NCI-H2171 treated with DMSO at 0.1 percent for 48 hours (cell line): ENCODE measurements at places on chromosomes 3 and 15.

DNA sequence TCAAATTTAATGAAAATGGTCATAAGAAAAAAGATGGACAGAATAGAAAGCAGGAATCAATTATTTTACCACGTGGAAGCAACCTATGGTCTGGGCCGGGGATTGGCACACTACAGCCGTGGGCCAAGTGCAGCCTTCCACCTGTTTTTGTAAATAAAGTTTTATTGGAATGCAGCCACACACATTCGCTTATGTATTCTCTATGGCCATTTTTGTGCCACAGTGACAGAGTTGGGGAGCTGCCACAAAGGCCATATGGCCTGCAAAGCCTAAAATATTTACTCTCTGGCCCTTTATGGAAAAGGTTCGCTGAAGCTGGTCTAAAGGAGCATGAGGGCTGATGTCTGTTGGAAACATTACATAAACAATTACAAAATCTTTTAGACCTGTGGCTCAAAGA lies 144.8 kb downstream of the TMCO5A start:
- DNase-seq = no peak

DNA sequence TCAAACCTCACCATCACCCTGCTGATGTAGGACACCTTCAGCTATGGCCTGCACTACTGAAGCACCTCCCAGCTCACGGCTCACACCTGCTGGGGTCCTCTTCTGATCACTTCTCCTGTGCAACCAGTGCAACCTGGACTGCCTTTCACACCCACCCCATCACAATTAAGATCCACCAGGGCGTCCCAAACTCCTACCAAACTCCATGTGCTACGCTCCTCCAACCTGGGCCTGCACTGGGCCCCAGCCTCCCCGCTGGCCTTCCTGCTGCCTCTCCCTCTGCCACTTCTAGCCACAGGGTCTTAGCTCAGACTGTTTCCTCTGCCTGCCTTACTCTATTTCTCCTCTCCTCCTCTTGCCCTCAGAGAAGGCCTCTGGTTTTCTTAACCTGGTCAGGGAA lies 12.8 kb downstream of the MESD start:
- DNase-seq = no peak

DNA sequence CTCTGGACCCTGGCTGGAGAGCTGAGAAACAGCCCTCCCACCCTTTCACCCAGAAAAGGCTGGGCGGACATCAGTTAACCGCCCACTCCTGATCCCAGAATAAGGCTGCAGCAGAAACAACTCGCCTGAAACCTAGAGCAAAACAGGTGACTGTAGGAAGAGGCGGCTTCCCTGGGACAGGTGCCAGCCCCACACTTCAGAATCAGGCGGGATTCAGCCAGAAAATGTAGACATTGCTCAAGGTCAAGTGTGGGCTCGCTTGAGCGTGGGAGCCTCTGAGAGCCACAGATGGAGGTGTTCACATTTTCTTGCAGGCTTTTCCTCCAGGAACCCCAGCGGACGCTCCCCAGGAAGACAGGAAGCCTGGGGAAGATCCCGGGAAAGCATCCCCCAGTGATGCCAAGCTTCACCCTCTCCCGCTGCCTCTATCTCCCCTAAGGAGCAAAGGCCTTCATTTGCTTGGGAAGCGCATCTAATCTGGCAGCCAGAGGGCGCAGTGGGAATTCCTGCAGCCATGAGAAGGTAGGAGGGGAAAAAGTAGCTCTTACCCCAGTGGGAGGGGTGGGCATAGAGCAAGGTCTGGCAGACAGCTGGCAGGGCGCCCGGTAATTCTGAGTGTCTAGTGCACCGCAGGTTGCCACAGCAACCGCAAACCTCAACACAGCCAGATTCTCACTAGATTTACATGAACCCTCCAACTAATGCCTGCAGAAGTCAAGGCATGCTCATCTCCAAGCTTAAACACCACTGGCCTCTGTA lies 77.7 kb downstream of the OCA2 start:
- peak; percentile 99 for DNase-seq

- DNase-seq = peak; percentile 82
Measured at GRCh38 chr15:82571722-82572222, 31.5 kb upstream of the RPS17 start.

- no peak for DNase-seq
Measured at GRCh38 chr3:195201295-195201694, 69.7 kb downstream of the XXYLT1 start.

GRCh38 chr3:179666436-179667035 lies 13.7 kb downstream of the USP13 start:
- peak; percentile 93 for DNase-seq

DNA sequence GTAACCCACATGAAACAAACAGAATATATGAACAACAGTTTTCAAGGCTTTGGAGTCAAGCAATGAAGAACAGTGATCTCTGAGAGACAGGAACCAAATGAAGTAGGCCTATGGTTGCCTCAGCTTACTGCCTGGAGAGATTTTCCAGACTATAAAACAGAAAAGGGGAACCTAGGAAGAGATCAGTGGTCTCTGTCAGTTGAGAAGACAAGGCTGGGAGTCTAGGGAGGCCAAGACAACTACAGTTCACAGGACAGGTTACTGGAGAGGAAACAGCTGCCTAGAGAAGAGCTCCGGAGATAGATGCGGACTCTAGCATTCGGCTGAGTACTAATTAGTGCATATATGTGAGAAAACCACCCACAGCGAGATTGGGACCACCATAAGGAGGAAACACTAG lies 87.7 kb downstream of the PLCH1 start:
- DNase-seq = no peak

DNA sequence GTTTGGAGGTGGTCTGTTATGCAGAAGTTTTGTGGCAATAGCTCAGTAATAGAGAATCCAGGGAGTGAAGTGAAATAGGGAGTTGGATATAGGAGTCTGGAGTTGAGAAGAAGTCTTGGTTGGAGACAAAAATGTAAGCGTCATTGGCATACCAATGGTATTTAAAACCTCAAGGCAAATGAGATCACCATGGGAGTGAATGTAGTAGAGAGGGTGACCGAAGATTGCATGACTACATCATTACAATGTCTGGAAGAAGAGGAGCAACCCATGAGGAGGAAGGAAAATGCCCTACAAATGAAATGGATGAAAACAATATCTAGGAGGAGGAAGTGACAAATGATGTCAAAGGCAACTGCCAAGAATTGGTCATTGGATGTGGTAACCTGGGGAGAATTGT lies 54.4 kb downstream of the CNTN4 start:
- no peak for DNase-seq

DNA sequence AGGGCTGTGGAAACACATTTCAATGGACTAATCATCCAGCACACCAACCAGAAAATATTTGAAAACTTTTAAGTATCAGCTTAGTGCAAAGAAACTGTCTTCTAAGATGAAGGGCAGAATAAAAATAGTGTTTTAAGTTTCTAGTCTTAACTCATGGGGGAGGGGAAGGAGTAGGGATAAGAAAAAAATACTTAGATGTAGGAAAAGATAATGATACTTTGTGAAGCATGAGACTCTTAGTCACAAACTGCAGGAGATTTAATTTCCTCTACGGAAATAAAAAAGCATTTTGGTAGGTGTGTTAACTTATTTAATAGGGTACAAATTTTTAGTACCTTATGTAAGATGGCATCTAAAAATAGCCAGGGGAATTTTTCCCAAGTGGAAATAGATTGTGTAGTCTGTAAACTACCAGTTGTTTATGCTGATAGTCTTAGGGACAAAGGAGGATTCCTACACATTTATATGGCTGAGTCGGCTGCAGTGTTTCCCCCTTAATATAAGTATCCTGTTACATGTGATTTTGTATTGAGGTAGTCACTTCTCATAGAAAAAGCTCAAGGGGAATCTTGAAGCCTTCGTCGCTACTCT lies 78.2 kb upstream of the GBE1 start:
- DNase-seq = no peak

DNA sequence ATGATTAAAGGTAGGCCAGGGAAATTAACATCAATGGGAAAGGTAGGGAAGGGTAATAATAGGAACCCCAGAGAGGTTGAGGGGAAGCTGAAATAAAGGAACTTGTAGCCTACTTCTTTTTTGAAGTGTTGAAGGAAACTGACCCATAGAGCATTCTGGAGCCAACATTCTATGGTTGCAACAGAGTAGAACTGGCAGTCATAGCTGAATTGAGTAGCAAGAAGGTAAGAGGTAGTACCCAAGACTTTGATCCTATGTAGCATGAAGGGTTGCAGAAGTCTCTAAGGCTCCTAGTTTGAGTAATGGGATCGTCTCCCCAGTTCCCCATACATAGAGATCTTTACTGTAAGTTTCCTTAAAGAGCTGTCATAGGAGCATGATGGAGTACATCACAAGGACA lies 7.4 kb upstream of the ZNF774 start:
- no peak for DNase-seq

GRCh38 chr3:4980229-4981203 lies 1.3 kb downstream of the BHLHE40 start:
- DNase-seq = peak; percentile 22

DNA sequence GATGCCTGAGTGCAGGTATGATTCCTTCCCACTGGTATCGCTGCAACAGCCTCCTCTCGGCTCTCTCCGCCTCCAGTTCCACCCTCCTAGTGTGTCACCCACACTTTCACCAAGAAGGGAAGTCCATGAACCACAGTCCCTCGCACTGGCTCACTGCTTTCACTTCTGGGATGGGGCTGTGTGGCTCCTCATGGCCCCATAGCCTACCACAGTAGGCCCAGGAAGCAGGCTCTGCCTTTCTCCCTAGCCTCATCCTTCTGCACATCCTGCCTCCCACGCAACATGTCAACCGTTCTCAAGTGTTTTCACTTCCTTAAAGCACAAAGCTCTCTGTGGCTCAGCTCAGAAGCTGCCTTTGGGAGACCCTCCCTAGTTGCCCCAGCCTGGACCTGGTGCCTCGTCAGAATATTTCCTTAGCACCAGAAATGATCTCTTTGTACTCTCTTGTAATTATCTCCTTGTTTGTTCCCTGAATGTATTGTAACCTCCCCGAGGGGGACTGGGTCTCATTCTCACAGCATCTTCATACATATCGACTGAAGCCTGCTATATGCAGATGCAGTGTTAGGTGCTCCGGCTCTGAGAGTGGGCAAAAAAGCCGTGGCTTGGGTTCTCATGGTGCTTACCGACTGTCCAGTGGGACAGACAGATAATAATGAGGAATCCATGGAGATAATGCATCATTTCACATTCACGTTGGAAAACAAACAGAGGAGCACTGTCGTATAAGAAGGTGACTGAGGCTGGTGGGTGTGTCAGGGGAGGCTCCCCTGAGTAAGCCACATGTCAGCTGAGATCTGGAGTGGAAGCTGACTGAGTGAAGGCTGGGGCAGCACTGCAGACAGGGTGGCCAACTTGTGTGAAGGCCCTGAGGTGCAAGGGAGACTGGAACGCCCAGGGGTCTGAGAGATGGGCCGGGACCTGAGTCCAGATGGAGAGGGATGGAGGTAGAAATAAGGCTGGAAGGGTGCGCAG lies 107.1 kb downstream of the DGKG start:
- no peak for DNase-seq

DNA sequence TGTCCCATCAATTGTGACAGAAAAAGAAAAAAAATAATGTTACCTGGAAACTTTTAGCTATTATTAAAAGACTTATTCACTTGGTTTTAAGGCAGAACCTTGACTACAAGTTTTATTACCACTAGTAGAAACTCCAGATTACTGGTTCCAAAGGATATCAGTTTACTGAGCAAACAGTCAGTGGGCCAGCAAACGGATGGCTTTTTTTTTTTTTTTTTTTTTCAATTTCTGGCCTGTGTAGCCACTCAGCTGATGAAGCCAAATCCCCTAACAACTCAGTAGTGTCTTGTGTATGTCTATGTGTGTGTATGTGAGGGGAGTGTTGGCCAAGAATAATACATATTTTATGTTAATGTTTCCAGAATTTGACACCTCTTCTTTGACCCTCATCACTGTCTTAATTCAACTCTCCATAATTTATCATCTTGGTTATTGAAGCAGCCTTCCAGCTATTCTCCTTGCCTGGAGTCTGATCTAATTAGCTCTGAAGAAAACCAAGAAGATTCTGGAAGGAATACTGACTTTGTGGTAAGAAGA lies 724.9 kb downstream of the NSUN3 start:
- DNase-seq = no peak

- DNase-seq = no peak
Measured at GRCh38 chr3:107217172-107217571, 160.1 kb upstream of the CCDC54 start.

DNA sequence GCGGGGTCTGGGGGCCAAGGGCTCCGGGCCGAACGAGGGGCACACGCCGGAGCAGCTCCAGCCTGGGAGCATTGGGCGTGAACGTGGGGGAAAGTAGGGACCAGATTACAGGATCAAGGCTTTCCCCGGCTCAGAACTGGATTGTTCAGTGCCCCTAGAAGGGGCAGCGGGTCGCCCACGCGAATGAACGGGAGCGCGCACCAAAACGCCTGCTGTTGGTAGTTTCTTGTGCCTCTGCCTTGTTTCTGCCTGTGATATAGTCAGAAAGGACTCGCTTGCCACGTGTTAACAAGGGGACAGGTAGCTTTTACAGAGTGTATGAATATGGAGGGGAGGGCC lies 1.1 kb downstream of the CASR start:
- no peak for DNase-seq

GRCh38 chr3:177944228-177944661 lies 592.0 kb upstream of the KCNMB2 start:
- no peak for DNase-seq

DNA sequence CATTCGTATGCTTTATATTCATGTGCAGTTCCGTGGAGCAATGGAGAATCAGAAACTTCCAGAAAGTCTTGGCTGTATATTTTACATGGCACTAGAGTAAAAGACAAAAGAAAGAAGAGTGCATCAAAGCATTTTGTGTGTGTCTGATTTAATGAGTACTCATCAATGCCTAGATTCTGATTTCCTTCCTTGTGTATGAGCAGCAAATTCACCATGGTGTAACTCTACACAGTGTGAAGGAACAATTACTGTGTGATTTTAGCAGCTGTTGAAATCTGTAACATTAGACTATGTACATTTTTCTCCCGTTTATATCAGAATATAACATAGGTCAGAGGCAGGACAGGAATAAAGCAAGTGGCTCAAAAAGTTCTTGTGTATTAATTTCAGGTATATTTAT lies 102.0 kb upstream of the TSC22D2 start:
- peak; percentile 32 for DNase-seq

GRCh38 chr15:74624020-74624602 lies 8.5 kb downstream of the CLK3 start:
- no peak for DNase-seq

GRCh38 chr3:178397836-178398235 lies 138.4 kb upstream of the KCNMB2 start:
- DNase-seq = peak; percentile 74

DNA sequence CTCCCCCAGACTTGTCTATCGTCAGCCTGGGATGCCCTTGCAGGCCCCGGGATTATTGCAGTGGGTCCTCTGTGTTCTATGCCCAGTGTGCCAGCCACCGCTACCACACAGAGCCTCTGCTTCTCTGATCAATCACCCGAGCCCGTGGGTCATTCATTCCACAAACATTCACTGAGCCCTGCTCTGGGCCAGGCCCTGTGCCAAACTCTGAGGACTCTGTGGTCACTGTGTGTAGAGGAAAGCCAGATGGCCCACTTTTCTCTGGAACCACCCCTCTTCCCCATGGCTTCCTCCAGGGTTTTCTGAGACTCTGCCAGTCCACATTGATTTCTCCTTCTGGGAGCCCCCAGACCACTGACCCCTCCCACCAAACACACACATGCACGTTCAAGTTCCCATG lies 55.5 kb downstream of the BSN start:
- DNase-seq = no peak

GRCh38 chr3:184258926-184259325 lies 2.4 kb downstream of the CAMK2N2 start:
- DNase-seq = no peak
